ENCODE measurements at places on chromosomes 7 and 10.
A peak's percentile ranks its signal among the peaks of the same experiment; 100 is the strongest.

GRCh38 chr7:51369746-51370145, 53.1 kb upstream of the COBL start:
- no peak for DNase-seq

DNA sequence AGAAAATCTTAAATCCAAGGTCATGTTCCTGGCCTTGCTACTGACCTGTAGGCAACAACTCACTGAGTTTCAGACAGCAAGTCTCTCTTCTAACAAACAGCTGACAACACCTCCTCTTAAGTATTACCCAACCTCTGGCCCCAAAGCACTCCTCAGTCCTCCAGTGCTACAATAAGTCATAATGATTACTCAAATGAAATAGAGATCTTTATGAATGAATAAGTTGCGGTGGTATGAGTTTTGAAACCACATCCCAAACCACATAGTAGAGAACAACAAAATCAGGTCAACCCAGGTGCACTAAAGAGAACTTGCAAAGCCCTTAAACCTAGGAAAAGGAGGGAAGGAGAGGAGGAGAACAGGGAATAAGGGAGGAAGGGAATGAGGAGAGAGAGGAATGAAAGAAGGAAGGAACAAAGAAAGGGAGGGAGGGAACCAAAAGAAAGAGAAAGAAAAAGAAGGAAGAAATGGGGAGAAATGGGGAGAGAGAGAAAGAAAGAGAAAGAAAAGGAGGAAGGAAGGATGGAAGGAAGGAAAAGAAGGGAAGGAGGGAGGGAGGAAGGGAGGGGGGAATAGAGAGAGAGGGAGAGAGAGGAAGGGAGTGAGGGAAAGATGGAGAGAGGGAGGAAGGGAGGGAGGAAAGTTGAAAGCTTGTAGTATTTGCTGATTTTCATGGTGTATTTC, 142.8 kb upstream of the CALCR start:
- no peak for DNase-seq

- DNase-seq, result no peak
Measured at GRCh38 chr10:70551466-70551865, 51.1 kb downstream of the PRF1 start.

DNA sequence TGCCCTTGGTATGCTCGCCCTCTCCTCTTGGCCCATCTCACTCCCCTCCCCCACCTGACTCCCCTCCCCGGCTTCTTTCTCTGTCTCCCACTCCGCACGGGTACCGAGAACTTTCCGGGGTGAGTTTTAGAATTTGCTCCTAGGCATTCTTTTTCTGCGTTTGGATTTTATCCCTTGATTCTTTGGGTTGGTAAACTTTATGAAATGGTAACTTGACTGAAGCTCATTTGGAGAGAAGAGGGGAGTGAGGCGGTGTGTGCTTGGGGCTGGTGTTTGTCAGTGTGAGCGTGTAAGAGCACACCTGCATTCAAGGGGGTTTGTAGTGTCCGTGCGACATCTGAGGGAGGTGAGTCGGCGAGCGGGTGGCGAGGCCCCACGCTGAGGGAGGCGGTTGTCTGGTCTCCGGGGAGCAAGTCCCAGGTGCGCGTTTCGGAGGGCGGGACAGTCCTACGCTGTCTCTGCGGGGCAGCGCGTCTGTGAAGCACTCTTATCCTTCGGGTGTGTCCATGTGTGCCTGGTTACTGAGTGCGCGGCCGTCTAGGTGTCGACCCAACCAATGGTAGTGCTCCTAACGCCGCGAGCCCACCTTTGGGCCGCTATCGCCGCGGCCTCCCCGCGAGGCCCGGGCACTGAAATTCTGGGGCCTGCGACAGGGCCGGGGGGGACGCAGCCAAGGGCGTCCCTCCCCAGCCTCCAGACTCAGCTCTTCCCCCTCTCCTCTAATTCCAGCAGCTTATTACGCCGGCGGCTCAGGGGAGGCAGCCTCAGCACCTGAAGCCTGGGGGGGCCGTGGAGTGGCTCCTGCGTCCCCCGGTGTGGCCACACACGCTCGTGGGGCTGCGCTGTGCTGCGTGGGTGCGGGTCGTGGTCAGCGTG, 2.6 kb upstream of the ZNF503 start:
- DNase-seq, result no peak

GRCh38 chr10:93849593-93849992, 44.2 kb upstream of the SLC35G1 start:
- DNase-seq, result no peak

- DNase-seq, result no peak
Measured at GRCh38 chr7:99386584-99387238, 12.2 kb downstream of the ARPC1B start.

DNA sequence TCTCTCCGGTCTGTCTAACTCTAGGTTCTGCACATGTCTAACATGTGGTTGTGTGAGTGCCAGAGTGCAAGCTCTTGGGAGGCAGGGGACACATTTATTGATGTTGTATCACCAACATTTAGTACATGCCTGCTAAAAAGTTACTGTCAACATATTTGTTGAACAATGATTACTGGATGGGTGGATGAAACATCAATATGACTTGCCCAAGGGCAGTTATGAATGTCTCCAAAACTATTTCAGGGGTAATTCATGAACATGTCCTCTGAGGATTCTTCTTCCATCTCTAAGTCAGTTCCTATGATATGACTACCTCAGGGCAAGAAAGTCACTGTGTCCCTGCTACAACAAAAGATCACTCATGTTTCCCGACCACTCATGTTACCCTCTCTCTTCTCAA, 91.3 kb upstream of the STEAP1B start:
- DNase-seq, result no peak

DNA sequence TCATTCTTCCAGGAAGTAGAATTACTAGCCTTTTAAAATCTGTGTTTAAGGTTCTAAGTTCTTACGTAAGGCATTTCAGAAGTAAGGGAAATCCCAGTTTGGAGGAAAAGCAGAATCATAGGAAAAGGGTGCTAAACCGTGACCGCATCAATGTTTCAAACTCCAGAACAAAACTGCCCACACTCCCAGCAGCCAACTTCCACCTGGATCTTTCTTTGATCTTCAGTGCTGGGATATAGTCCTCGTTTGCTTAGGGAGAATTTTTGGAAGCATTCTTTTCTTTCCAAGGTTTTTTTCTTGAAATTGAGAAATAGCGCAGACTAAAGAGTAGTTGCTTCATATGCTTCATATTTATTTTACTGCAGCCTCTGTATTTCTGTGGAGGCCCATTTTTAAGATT, 8.9 kb downstream of the PROSER2 start:
- DNase-seq, result no peak

GRCh38 chr10:86972613-86973380, 4.5 kb downstream of the ADIRF start:
- DNase-seq, result no peak

DNA sequence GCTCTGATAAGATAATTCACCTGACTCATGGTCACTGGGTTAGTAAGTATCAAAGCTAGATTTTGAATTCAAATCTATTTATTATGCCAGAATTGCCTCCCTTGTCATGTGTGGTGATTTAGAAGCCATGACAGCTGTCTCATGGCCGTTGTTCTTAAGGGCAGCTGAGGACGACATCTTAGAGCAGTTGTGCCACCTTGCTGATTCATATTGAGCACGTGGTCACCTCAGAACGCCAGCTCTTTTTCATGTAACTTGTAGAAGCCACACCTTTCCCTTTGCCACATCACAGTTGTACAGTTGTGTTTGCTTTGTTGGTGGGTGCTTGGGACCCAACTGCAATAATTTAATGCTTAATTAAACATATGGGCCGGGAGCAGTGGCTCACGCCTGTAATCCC, 4.3 kb upstream of the PIK3AP1 start:
- DNase-seq, result no peak

DNA sequence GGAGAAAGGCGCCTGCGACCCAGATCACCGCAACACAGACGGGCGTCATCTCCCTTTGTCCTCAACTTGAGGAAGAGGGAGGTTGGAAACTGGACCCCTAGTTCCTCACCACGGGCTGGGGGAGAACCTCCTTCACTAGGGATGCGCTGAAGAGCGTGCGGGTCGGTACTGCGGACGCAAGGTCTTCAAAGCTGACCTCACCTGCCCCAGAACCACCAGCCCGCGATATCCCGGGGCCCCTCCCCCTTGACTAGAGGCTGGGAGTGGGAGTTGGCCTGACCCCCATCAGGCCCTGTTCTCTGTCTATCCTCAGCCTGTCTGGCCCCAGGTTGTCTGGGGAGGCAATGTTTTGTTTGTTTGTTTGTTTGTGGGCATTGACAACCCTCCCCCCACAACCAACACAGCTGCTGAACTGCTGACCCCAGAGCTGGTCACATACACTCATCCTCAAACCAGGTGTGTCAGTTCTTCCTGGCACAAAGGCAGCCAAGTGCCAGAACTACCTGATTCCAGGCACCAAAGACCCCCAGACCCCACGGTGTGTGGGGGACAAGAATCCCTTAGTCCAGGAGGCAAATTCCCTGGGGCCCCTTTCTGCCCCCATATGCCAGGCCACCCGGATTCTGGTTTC, 2.9 kb downstream of the NPM3 start:
- no peak for DNase-seq

- DNase-seq, result peak; percentile 67
Measured at GRCh38 chr10:59177031-59177797, 771 bp downstream of the PHYHIPL start.

- DNase-seq, result no peak
Measured at GRCh38 chr10:30823651-30824050, 194.1 kb upstream of the LYZL2 start.

DNA sequence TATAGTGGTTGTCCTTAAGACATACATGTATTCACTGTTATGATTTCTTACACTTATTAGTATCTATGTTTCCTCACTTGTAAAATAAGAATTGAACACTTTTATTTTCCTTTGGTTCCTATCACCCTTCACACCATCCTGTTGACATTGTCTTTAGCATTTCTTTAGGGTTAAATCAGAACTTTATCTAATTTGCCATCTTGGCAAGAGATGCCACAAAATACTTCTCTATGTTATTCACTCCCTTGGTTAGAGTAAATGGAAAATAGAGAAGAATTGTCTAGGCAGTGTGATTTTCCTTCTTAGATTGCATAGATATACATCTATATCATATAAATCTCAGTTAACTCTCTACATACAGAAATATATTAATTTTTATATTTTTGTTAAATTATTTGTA, 204.7 kb downstream of the SEMA3D start:
- no peak for DNase-seq

DNA sequence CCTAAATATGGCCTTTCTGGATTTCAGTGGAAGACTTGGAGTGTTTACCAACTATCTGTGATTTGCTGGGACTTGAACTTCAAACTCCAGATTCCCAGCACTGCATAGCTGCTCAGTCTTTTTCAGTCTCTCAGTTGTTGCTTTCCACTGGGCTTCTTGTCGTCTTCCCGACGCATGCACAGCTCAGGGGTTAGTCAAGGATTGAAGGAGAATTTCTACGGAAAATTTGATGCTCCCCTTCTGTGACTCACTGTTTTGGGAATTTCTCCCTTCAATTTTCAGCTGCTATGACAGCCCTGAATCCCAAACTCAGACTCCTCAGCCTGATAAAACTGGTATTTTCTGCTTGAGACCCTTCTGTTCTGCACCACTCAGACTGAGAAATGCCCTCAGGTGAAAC, 91.7 kb downstream of the CYP26A1 start:
- DNase-seq, result no peak

DNA sequence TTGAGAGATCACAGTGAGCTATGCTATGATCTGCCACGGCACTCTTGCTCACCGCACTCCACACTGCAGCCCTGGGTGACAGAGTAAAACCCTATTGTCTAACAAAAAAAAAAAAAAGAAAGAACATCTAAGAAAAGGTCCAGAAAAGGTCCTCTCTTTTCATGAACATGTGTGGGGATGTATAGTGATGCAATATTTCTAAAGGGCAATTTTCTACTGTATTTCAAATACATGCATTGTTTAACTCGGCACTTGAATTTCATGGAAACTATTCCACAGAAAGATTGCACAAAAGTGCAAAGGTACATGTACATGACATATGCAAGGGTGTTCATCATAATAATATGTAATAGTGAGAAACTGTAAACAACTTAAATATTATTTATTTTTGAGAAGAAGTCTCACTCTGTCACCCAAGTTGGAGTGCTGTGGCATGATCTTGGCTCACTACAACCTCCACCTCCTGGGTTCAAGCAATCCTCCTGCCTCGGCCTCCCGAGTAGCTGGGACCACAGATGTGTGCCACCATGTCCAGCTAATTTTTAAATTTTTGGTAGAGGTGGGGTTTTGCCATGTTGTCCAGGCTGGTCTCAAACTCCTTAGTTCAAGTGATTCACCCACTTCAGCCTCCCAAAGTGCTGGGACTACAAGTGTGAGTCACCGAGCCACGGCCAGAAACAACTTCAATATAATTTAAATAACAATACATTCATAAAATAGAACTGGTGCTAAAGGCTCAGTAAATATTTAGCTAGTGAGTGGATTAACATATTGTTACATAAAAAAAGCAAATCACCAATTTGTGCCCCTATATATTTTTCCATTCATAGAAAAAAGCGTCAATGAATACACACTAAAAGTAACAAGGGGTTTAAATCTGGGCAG, 1.3 kb upstream of the PPRC1 start:
- DNase-seq, result no peak

- no peak for DNase-seq
Measured at GRCh38 chr7:55060636-55061022, 41.8 kb downstream of the EGFR start.

GRCh38 chr10:44068716-44069482, 316.0 kb downstream of the CXCL12 start:
- DNase-seq, result no peak

DNA sequence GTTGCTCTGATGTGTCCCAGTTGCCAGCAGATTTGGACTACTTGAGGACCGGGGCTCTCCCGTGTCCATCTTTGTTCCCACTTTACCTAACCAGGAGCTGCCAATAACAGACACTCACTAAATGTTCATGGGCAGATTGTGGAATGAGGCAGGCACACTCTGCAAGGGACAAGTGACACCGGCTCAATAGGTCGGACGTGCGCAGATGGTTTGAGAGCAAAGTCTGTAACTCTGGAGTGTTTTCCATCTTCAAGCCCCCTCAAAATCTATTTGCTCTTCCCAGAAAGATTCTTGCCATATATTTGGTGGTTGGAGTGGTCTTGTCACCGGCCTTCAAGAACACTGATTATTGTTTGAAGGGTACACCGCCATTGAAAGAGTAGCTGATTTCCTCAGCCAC, 47.2 kb downstream of the THNSL1 start:
- no peak for DNase-seq

DNA sequence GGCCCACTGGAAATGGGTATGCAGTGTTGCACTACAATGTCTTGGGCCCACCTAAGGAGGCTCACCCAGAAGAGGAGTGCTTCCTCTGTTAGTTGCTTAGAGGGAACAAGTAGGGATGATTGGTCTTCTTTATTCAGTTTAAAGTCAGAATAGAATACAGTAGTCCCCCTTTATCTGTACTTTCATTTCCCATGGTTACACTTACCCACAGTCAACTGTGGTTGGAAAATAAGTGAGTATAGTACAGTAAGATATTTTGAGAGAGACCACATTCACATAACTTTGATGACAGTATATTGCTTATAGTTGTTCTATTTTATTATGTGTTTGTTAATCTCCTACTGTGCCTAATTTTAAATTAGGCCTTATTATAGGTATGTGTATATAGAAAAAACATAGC, 151.4 kb downstream of the COL28A1 start:
- no peak for DNase-seq

GRCh38 chr10:1669433-1669832, 67.9 kb downstream of the ADARB2 start:
- DNase-seq, result no peak

All from anterior cingulate cortex (tissue), 58 donors.